ENCODE measurements at places on chromosomes 7 and 10. TPM values are rescaled to one million over a fixed set of nuclear protein-coding genes. Genes with fewer than 3 reads are reported as not detected.

Gene DKK1
- total RNA-seq: 53.1 TPM

Gene SEPTIN7
- total RNA-seq: 91.7 TPM

Gene GDF2
- total RNA-seq: not detected

Gene C10orf53
- not detected for total RNA-seq

Gene GDF10
- not detected for total RNA-seq

Gene RNF32
- 0.45 TPM for total RNA-seq

Gene SLIT1
- total RNA-seq: under 0.01 TPM

Gene CPEB3
- 0.30 TPM for total RNA-seq

Gene CDNF
- total RNA-seq: 0.34 TPM

Gene NCOA4
- total RNA-seq: 87.3 TPM

Gene ADAM8
- total RNA-seq: 1.2 TPM

Gene HOXA11
- total RNA-seq: not detected

Gene CCDC136
- 1.2 TPM for total RNA-seq

Gene SRGN
- total RNA-seq: 110 TPM

Gene C10orf105
- total RNA-seq: not detected

Gene LARP4B
- 24.4 TPM for total RNA-seq

Gene PCGF5
- 18.0 TPM for total RNA-seq

Gene SCART1
- 0.34 TPM for total RNA-seq

Gene UBTD1
- total RNA-seq: 20.2 TPM

Gene SPDYE1
- total RNA-seq: not detected

Gene LLCFC1
- not detected for total RNA-seq

Gene CISD1
- 15.5 TPM for total RNA-seq

Gene C10orf67
- not detected for total RNA-seq

Data from bronchus fibroblast of lung (primary cell).